Mesenchymal stem cell (in vitro differentiated cells and primary cell): ENCODE measurements at places on chromosomes 7 and 10.

- no peak for DNase-seq
Measured at GRCh38 chr7:46357290-46357689, 436.2 kb upstream of the IGFBP3 start.

DNA sequence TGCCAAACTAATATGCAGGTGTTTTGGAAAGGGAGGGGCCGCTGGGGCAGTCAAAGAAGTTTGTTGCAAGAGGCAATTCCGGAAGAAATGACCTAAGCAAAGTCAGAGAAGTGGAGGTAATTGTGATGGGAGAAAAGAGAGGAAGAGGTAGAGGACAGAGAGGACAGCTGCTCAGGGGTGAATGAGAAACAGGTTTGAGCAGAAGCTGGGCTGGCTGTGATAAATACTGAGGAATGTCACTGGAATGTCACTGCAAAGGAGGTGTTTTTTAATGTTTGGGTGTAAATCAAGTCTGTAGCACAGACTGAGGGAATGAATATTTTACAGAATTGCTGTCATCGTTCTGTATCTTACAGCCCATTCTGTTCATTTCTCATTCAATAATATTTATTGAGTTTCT is 207.2 kb downstream of the DPP6 start:
- no peak for DNase-seq

- no peak for DNase-seq
Measured at GRCh38 chr10:24430591-24430990, 221.7 kb downstream of the KIAA1217 start.

- DNase-seq = no peak
Measured at GRCh38 chr7:131830681-131831080, 274.3 kb upstream of the PODXL start.
